Spinal cord (tissue), 10 donors: ENCODE measurements at places on chromosomes 7 and 10. TPM values are rescaled to one million over a fixed set of nuclear protein-coding genes. Genes with fewer than 3 reads are reported as not detected.

DNA sequence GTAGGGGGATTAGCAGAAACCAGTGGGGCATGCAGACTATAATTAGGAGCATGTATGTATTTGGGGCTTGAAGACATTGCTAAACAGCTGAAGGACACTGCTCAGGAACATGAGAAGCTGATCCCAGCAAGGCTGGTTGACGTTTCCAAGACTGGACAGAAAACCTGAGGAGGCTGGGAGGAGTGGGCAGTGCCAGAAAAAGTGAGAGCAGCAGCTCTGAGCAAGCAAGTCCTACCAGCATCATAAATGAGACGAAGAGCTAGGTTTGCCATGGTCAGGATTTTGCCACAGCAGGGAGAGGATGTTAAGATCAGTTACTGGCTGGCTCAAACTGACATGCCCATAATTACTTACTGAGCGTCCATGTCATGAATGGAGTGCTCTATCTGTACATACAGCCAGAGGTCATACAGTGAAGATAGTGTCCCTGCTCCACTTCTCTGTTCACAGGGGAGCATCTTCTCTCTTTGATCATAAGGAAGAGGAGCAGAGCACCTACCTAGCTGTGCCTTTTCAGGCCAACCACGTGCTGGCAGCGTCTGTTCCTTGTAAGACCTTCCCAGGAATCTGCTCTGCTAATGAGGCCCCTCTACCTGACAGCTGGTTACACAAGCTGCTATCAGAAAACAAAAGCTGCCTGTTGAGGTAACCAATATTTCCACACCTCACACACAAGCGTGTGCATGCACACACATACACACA, 44.7 kb downstream of the PDE1C start:
- H3K4me3 ChIP-seq = no peak overlapping the region
- no peak for DNase-seq
- H3K27me3 ChIP-seq = no peaks in the 10 kb centered on the region
- H3K4me1 ChIP-seq = no peaks in the 10 kb centered on the region

DNA sequence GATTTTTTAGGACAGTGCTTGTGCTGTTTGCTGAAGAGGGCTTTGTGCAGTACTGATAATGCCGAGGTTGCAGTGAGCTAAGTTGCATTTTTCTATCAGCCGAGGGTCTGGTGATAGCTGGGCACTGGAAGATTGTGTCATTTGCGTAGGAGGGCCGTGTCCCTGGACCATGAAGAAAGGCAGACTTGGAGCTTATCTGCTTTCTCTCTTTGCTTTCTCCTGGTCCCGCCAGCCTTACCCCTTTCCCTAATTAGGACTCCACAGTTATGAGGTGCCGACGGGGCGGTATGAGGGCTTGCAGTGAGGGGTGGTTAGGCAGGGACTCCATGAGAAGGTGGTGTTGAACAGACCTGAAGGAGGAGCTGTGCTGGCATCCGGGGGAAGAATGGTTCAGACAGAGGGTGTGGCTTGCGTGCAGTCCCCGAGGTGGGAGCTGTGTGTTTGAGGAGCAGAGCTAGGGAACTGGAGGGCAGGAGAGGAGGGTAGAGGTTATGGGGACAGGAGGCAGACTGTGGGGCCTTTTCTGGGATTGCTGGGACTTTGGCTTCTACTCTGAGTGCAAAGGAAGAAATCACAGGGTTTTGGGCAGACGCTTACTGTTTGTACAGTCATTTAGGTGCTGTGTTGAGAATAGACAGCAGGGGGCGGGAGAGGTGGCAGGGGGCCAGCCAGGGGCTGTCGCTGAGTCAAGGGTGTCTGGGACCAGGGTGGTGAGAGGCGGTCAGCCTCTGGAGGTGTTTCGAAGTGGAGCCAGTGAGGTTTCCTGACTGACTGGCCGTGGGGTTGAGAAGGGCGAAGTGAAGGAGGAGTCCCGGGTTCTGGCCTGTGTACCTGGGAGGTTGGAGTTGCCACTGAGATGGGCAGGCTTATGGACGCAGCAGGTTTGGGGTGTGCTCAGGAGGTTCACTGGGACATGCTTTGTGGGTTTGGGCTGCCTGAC, 43.4 kb downstream of the PRF1 start:
- H3K27me3 ChIP-seq = no peaks in the 10 kb centered on the region
- H3K4me1 ChIP-seq = peaks cover 43% of the 10 kb centered on the region
- H3K27ac ChIP-seq = no peak overlapping the region
- peaks cover 16% of the 10 kb centered on the region for H3K36me3 ChIP-seq
- no peak overlapping the region for H3K4me3 ChIP-seq
- DNase-seq = no peak

ADAMTS14 gene
- total RNA-seq = 4.7 TPM

DNA sequence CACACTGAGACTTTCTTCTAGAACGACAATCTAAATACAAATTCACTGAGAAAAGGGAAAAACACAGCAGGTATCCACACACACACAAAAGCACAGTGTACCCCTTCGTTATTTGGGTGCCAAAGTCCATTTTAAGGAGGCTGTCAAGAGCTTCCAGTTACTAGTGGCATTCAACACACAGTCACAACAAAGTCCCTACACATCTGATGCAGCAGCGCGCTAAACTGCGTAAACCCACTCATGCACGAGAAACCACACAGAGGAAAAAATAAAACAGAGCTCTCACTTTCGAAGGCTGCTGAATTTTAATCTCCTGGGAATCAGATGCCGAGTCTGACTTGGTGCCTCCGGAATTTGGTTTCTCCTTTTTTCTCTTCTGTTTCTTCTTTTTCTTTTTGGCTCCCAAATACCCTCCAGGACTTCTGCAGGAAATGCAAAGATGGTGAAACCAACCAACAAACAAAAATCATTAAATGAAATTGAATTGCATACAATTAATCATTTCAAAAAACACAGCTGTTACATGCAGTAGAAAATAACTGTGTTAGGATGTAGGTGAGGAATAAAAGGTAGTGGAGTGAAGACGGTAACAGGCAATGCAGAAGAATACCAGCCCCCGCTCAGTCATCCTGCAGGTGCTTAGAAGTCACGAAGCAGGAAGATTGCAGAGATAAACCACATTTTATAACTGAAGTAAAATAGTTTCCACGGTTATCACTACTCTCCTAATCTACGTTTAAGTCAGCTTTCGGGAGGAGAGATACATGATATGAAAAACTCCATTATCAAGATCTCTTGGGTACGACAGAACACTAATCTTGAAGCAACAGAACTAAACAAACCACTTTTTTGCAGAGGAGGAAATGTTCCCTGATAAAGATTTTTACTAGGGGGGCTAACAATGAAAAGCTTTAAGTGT, 27.1 kb downstream of the NMT2 start:
- peaks cover 10% of the 10 kb centered on the region for H3K4me1 ChIP-seq
- DNase-seq = peak; percentile 71
- H3K27ac ChIP-seq = peak overlapping the region; percentile 22
- H3K36me3 ChIP-seq = no peaks in the 10 kb centered on the region

MYH16 gene
- not detected for total RNA-seq

DNA sequence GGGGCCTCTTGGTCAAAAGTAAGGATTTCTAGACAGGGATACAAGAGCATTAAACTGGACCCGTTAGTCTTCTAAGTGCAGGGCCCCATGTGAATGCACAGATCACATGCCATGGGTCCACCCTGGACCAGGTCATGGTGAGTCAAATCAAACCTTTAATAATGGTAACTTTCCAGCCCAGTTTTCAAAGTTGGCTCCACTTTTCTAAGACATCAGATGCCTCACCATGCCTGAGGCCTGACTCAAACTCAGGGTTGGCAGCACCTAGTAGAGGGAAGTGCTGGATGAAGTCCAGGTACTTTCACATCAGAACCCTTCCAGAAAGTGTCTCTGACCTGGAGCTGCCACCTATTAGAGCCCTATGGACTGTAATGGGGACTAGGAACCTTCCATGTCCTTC, 9.7 kb upstream of the SMIM30 start:
- H3K27ac ChIP-seq = no peak overlapping the region
- H3K4me3 ChIP-seq = no peak overlapping the region
- no peak for DNase-seq
- H3K27me3 ChIP-seq = no peaks in the 10 kb centered on the region

- H3K4me3 ChIP-seq = no peak overlapping the region
- H3K36me3 ChIP-seq = no peaks in the 10 kb centered on the region
- no peaks in the 10 kb centered on the region for H3K27me3 ChIP-seq
Observed at GRCh38 chr10:95963991-95964389, 56.2 kb downstream of the CC2D2B start.

DNA sequence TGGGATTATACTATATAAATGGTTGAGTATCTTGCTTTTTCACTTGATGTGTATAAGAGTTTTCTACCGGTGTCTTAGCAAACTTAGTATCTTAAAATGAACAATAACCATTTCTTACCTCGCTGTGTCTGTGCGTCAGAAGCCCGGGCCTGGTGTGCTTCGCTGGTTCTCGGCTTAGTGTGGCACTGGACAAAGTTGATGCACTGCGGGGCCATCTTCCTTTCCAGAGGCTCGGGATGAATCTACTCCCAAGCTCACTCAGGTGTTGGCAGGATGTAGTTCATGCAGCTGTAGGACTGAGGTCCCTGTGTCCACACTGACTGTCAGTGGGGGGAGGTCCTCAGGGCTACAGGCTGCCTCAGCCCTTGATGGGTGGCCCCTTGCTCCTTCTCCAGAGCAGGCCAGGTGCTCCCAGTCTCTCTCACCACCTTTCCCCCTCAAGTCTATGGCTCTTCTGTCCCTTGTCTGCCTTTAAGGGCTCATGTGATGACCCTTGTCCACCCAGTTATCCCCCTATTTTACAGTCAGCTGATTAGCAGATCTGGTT, 227.8 kb downstream of the GLRX3 start:
- H3K27ac ChIP-seq = no peak overlapping the region
- H3K27me3 ChIP-seq = no peaks in the 10 kb centered on the region
- no peak for DNase-seq
- no peaks in the 10 kb centered on the region for H3K36me3 ChIP-seq
- H3K4me3 ChIP-seq = no peak overlapping the region
- peaks cover 19% of the 10 kb centered on the region for H3K4me1 ChIP-seq

DNA sequence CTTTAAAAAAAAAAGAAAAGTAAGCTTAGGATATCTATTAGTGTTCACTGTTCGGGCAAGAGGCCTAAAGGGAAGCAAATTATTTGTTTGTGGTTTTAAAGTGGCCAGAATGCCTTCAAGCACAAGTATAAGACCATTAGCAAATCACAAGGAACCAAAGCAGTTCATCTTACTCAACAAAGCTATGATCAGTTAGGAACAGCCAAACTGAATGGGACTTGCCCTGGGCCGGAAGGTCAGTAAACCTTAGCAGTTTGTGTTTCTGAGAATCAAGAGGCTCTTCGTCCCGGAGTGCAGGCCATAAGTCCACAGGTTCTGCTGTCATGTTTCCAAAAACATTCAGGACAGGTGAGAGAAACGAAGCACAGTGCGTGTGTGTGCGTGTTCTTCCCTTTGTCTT, 4.5 kb downstream of the FBXW4 start:
- H3K27ac ChIP-seq = no peak overlapping the region
- H3K36me3 ChIP-seq = no peaks in the 10 kb centered on the region
- DNase-seq = no peak

LEP gene
- total RNA-seq = 0.10 TPM

LRMDA gene
- 5.6 TPM for total RNA-seq

GRCh38 chr7:127807340-127807739, 155.3 kb downstream of the SND1 start:
- no peaks in the 10 kb centered on the region for H3K4me1 ChIP-seq
- DNase-seq = no peak
- H3K27me3 ChIP-seq = no peaks in the 10 kb centered on the region
- H3K4me3 ChIP-seq = no peak overlapping the region

DNA sequence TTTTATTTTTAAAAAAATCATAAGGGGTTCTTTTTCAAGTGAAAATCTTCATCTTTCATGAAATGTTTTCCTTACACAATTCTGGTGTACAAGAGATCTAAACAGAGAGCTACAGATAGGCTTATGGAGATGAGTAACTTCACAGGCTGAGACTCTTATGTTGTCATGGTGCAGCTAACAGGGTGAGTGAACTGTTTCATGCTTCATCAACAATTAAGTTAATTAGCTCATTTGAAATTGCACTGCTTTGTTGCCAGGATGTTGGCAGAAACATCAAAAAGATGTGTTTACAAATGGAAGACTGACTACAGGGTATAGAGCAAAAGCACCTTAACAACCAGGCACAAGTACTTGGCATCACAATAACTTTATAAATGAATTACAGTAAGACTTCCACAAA, 230.8 kb downstream of the FOXP2 start:
- no peak overlapping the region for H3K4me3 ChIP-seq
- H3K4me1 ChIP-seq = no peaks in the 10 kb centered on the region
- no peak overlapping the region for H3K27ac ChIP-seq
- no peaks in the 10 kb centered on the region for H3K36me3 ChIP-seq

GRCh38 chr10:69069090-69070042, 18.5 kb upstream of the SRGN start:
- H3K36me3 ChIP-seq = no peaks in the 10 kb centered on the region
- H3K4me3 ChIP-seq = no peak overlapping the region
- no peak overlapping the region for H3K27ac ChIP-seq
- DNase-seq = peak; percentile 58

DNA sequence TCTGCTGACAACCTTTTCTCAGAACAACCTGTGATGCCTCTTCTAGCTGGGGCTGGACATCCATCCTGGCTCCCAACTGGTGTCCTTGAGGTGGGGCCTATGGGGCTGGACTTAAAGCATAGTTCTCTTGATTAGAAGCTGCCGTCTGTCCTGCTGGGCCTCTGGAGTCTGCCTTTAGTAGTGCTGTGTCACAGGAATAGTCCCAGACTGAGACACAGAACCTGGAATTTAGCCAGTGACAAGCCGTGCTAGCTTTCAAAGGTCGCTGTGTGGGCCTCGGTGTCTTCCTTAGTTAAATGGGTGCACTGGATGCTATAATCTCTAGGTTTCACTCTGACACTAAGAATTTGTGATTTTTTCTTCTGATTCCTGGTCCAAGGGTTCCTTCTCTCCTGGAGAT, 41.2 kb downstream of the GPR141 start:
- H3K27ac ChIP-seq = no peak overlapping the region
- DNase-seq = no peak
- no peaks in the 10 kb centered on the region for H3K4me1 ChIP-seq
- H3K27me3 ChIP-seq = no peaks in the 10 kb centered on the region

TFEC gene
- 2.1 TPM for total RNA-seq

BCAP29 gene
- 85.4 TPM for total RNA-seq

SPDYE11 gene
- 0.10 TPM for total RNA-seq

DNA sequence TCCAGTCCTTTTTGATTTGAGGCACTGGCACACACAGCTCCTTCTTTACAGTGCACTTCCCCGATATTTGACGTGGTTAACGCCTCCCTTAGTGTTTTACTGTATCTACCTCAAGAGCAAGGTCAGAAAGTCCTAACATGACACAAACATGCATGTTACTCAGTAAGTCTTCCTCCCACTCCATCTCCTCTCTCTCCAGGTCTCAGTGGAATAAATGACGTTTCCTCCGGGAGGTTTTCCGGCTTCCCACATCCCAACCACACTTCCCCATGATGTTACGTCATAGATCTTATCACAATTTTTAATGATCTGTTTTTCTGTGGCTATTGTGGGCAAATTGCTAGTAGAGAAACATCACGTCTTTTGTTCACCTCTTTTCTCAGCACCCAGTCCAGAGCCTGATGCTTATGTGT, 165.7 kb downstream of the PTPN20 start:
- H3K27ac ChIP-seq = no peak overlapping the region
- DNase-seq = no peak
- no peaks in the 10 kb centered on the region for H3K36me3 ChIP-seq
- no peak overlapping the region for H3K4me3 ChIP-seq
